ENCODE measurements at places on chromosomes 12 and 14.
A peak's percentile ranks its signal among the peaks of the same experiment; 100 is the strongest.

- DNase-seq, result peak; percentile 92
Measured at GRCh38 chr12:3073438-3074250, 3.5 kb upstream of the TSPAN9 start.

DNA sequence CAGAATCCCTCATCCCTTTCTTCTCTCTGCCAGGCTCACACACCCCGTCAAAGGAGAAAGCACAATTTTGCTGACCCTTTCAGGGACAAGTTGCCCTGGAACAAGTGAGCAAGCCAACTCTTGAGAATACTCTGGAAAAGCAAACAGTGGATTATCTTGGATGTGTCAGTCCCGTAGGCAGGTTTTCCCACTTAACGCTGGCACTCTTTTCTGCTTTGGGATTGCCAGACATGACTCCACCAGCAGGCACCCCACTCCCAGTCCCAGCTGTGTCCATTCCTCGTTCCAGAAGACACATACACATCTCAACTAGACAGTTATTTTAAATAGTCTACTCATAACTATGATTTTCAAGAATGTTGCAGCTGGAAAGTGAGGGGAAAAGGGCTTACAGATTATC, 145.5 kb upstream of the CDKN3 start:
- no peak for DNase-seq

DNA sequence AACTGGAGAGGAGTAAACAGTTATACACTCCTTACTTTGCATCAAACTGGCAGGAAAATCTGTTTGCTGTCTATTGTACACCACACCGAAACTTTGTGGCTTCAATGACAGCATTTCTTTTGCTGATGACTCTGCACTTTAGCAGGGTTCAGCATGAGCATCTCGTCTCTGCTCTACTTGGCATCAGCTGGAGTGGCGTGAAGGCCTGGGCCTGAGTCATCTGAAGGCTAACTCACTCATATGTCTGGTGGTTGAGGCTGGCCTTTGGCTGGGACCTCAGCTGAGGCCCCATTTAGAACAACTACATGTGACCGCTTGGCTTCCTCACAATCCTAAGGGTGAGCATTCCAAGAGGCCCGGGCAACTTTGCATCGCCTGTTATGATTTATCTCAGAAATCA, 28.7 kb upstream of the REP15 start:
- DNase-seq, result peak; percentile 86

GRCh38 chr12:96039516-96039915, 4.1 kb upstream of the LTA4H start:
- DNase-seq, result no peak

DNA sequence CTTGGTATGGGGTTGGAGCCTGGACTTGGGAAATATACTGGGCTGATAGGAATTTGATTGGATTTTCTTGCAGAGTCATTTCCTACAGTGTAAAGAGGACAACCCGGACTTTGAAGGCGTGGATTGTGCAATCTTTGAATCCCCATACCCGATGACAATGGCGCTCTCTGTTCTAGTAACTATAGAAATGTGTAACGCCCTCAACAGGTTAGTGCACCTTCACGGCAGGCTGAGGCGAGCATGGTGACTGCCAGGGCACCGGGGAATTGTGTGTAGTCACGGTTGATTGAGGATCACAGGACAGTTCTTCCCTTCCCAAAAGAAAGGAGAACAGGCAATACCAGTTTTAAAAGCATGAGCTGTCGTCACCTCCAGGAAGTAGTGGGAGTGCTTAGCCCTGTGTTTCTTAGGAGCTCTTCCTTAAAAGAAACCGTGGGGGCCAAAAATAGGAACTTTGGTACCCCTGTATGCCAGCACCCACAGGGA, 58.3 kb downstream of the ANAPC7 start:
- DNase-seq, result peak; percentile 30

- no peak for DNase-seq
Measured at GRCh38 chr12:67927324-67927723, 61.9 kb upstream of the IFNG-AS1 start.

DNA sequence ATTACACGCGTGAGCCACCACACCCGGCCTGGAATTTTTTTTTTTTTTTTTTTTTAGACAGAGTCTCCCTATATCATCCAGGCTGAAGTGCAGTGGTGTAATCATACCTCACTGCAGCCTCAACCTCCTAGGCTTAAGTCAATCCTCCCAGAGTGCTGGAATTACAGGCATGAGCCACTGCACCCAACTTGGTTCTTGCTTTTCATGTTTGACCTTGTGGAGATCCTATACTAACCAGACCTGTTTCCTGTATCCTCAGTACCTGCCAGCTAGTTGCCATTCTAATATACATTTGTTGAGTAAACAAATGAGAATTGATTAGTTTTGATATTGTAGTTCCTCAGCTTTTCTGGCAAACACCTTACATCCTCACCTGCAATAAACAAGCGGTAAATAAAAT, 3.2 kb upstream of the VSIG10 start:
- DNase-seq, result no peak
